ENCODE measurements at places on chromosomes 11 and 22.
A peak's percentile ranks its signal among the peaks of the same experiment; 100 is the strongest.

DNA sequence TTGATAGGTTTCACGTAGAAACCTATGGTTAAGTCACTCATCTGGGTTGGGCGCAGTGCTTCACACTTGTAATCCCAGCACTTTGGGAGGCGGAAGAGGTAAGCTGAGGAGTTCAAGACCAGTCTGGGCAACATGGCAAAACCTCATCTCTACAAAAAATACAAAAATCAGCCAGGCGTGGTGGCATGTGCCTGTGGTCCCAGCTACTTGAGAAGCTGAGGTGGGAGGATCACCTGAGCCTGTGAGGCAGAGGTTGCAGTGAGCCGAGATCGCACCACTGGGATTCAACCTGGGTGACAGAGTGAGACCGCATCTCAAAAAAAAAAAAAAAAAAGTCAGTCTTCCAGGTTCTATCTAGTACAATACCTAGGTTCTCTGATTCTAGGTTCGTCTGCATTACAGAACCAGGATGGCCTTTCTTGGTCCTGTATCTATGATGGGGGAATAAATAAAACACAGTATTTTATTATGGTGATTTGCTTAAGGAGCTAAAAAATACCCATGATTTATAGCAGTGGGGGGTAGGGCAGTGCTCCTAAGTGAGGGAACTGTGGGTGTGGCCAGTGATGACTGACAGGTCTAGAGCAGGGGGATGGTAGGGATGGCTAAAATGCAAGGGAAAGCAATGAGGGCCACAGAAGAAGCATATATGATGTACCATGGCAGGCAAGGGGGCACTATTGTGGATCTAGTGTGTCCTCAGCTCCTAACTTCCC, 65.5 kb upstream of the NUP160 start:
- DNase-seq = no peak

GRCh38 chr22:32620992-32621391, 146.4 kb downstream of the FBXO7 start:
- no peak for DNase-seq

- DNase-seq = no peak
These were observed 26.5 kb downstream of the MYO7A start for GRCh38 chr11:77154381-77155081.

DNA sequence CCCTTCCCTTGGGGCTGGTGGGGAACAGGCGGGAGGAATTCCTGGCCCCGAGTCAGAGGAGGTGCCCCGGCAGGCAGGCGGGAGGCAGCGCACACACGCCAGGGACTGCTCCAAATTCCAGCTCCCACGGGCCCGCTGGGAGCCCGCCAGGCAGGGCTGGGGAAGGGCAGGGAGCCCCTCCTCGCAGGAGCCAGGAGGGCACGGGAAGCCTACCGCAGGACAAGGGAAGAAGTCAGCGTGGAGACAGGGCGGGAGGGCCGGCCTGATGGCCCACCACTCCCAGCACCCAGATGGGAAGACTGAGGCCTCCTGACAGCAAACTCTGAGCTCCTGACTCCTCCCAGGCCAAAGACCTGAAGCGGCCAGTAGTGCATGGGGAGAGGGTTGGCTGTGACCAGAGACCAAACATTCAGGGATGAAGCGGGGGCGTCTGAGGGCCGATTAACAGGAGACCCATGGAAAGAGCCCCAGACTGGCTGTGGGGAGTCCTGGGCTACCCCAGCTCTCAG, 22.4 kb downstream of the RPL3 start:
- DNase-seq = no peak

GRCh38 chr22:49999946-50000586, 12.5 kb downstream of the IL17REL start:
- no peak for DNase-seq

- no peak for DNase-seq
These were observed at the start of gene MRGPRX1 for GRCh38 chr11:18939314-18939713. Gene MRGPRX1, minus strand, starts transcription at chr11:18939414. Its CDS starts 4,630 bp downstream, at chr11:18934784.

- DNase-seq = no peak
These were observed 86.8 kb downstream of the TEAD1 start for GRCh38 chr11:12761029-12761428.

DNA sequence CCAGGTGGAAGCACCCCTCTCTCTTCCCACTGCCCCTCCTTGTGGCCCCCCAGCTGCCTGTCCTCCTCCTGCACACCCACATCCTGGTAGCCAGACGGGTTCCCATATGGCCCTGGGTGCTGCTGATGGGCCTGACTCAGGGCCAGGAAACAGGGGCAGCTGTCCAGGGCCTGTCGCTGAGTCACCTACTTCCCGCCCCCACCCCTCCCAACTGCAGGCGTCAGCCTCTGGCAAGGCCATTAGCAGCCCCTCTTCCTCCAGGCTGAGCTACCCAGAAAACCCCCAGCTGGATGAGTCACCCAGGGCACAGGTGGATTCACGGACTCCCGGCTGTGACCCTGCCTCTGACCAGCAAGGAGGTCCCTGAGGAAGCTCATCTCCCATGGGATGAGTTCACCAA, 6.9 kb upstream of the GAL start:
- DNase-seq = no peak

DNA sequence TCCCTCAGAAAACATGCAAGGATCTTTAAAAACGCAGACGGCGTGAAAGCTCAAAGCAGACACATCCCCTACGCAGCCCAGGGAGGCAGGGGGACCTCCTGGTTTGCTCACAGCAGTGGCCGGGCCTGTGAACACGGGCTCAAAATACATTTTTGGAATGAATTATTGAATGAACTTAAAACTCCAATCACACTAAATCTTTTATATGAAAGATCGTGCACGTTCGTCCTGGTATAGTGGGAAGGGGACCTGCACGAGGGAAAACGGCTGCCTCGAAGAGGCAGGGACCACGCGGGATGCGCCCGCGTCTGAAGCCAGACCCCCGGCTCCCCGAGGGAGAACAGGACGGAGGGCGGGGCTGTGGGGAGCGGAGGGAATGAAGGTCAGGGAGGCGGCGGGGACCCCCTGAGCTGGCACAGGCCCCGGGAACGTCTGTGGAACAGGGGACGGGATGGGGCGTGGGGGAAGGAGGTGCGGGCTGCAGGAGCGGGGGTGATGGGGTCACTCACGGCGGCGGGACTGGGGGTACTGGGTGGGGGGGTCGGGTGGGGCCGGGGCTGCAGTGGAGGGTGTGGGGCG, 1.3 kb upstream of the PANX2 start:
- no peak for DNase-seq

- DNase-seq = no peak
These were observed 7.9 kb downstream of the MUC5B start for GRCh38 chr11:1230456-1231395.

DNA sequence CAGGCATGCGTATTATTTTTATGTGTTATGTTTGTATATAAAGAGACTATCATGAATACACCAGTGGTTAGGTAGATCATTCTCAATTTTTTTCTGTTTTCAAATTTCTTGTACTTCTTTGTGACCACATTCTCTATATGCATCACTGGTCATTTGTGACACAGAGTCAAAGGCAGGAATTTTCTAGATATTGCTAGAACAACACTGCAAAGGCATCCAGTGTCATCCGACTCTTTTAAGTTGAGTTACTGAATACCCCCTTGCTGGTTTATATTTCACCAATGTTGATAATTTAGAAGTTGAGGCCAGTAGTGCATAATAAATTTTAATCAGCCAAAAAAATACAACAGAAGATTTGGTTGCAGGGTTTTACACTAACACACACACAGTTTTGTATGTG, 351.8 kb downstream of the CASP12 start:
- no peak for DNase-seq

GRCh38 chr11:1491379-1491778, 4.8 kb upstream of the MOB2 start:
- DNase-seq = no peak

DNA sequence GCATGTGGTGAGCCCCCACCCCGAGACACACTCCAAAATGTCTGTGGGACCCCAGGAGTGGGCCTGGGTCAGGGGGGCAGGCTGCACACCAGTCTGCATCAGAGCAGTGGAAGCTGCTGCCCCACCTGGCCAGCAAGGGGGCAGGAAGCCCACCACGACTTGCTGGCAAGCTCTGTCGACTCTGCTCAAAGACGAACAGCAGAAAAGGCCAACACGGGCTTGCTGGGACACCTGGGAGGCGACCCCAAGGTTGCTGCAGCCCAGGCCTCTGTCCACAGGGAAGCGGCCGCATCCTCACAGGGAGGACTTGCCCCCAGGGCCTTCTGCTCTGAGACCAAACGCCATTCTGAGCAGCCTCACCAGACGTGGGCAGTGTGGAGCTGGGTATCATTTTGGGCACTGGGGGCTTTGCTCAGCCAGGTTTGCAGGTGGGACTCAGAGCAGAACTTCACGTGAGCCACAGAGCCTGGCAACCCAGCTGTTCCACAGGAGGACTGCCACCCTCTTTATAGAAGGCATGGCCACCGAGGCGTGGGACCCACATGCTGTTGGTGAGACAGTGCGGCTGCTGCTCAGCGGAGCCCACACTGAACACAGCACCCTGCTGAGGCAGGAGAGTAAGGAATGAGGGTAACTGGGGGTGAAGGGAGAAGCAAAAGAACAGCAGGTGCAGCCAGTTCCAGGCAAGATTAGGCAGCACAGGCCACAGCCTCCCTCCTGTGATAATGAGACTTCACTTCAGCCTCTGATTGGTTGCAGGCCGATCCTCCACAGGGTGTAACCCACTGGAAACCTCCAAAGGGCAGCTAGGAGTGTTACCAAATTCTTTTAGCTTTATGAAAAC, 11.0 kb downstream of the IL17REL start:
- DNase-seq = no peak

- no peak for DNase-seq
These were observed 3.4 kb upstream of the NXPE1 start for GRCh38 chr11:114563077-114563476.

DNA sequence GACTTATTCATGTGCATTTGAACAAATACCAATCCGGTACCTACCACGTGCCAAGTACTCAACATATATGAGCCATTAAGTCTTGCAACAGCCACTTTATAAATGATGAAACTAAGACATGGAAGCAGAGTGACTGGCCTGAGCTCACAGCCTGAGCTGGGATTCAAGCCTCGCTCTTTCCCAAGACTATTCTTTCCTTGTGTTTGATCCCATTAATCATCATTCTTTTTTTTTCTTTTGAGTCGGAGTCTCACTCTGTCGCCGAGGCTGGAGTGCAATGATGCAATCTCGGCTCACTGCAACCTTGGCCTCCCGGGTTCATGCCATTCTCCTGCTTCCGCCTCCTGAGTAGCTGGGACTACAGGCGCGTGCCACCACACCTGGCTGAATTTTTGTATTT, 119.3 kb downstream of the ABTB2 start:
- DNase-seq = no peak

DNA sequence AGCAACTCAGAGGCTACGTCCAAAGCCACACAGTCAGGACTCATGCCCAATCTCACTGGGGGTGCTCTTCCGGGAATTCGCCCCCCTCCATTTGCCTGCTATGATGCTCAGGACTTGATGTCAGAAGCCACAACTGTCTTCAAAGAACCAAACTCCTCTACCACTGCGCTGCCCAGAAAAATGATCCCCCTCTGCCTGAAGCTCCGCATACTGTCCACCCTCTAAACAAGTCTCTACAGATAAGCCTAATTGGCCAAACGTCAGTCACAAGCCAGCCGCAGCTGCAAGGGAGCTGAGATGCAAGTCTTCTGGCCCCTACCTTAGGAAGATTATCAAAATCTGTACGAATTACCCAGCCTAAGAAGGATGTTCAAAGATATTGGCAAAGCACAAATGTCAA, 294.6 kb downstream of the BUD13 start:
- DNase-seq = no peak

DNA sequence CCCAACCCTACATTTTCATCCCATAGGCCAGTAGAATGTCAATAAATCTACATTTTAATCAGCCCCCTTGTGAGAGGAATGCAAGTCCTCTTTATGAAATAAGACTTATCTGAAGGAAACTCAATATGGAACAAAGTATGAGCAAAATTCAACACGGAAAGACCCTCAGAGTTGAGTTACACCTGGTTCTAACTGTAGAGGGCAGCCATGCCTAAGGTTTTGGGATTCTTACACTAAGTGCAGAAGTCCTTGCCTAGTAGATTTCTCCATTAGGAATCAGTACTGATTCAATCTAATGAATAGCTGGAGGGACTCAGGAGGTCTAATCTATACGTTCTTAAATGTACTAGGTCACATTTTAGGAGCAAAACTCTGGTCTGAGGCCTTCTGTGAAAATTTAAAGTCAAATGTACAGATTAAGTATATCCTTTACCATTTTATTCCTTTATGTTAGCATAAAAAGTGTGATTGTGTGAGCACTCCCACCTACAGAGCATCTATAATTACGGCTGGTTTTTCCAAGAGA, 904.5 kb downstream of the DLG2 start:
- DNase-seq = no peak

- DNase-seq = no peak
These were observed 9.6 kb downstream of the QSER1 start for GRCh38 chr11:32902089-32902665.

DNA sequence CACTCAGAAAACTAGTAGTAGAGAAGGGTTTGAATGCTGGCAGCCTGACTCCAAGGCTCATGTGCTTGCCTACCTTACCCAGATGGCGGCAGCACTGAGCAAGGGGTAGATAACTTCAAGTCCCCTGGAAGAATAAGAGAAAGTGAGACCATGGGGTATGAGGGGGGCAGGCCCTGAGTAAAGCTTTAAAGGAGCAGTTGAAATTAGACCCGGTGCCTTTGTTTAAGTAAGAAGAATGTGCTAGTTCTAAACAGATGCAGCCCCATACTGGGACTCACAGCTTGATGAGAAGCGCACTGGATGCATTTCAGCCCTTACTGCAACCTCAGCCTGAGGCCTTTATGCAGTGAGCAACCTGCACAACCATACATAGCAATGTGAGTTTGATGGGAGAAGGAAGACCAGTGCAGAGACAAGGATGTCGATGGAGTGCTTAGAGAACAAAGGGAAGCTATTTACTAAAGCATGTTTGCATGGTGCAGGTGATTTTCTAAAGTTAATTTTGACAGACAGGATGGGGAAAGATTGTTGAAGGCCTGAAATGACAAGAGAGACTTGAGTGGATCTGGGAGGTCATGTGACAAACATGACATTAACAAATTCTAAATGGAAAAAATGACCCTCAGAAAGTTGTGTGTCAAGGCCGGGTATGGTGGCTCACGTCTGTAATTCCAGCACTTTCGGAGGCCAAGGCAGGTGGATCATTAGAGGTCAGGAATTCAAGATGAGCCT, 27.1 kb upstream of the TMA7B start:
- peak; percentile 75 for DNase-seq

DNA sequence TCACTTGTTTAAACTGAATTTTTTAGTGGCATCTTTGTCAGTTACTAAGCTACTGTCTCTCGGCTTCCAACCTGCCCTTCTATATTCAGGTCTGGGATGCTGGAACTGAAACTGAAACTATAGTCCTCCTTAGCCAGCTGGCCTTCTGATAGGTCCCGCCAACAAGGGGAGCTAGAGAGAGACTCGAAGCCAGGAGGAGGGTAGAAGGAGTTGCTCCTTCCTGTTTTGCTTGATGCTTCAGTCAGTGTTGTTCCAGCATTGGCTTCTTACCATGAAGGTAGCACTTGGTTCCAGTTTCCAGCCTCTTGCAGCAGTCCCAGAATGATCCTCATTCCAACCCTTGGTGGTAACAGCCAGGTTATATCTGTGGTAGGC, 32.9 kb upstream of the HORMAD2 start:
- DNase-seq = no peak

- DNase-seq = peak; percentile 14
These were observed at the start of gene CASP1 for GRCh38 chr11:105034813-105035620. Gene CASP1, minus strand, starts transcription at chr11:105035144. Its CDS starts 31 bp downstream, at chr11:105035113.
